GM13977 (cell line): ENCODE measurements at places on chromosomes 11 and 22.
A peak's percentile ranks its signal among the peaks of the same experiment; 100 is the strongest.

DNA sequence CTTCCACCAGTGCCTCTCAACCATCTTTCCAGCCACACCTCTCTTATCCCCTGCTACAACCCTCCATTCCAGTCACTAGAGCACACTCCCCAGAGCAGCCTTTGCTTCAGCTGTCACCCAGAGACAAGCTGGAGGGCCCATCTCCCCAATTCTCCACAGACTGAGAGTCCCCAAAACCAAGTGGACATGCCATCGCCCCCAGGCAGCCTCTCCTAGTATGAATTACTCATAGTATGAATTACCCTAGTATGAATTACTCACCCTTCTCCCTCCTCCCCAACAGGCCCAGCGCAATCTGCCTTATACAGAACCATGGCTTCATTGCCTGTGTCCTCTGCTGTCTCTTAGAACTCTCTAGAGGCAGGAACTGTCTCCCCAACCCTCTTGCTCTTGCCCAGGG lies 24.8 kb downstream of the MYH9 start:
- no peak for DNase-seq

DNA sequence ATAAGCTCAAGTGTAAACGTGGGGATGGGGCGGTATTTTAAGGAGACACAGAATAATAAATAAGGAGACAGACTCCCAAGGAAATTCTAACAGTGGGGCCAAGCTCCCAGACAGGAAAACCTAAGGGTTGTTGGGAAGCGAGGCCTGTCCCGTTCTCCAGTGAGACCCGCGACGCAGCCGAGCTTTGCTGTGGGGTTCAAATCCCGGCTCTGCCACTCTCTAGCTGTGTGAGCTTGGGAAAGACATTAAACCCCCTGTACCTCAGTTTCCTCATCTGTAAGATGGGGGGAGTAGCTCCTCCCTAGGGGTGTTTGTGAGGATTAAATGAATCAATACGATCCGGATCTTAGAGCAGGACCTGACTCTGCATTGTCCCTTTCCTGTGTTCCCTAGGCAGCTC lies 106.8 kb downstream of the TRIM29 start:
- DNase-seq, result no peak

GRCh38 chr11:129190087-129190486 lies 2.0 kb downstream of the ARHGAP32 start:
- no peak for DNase-seq

DNA sequence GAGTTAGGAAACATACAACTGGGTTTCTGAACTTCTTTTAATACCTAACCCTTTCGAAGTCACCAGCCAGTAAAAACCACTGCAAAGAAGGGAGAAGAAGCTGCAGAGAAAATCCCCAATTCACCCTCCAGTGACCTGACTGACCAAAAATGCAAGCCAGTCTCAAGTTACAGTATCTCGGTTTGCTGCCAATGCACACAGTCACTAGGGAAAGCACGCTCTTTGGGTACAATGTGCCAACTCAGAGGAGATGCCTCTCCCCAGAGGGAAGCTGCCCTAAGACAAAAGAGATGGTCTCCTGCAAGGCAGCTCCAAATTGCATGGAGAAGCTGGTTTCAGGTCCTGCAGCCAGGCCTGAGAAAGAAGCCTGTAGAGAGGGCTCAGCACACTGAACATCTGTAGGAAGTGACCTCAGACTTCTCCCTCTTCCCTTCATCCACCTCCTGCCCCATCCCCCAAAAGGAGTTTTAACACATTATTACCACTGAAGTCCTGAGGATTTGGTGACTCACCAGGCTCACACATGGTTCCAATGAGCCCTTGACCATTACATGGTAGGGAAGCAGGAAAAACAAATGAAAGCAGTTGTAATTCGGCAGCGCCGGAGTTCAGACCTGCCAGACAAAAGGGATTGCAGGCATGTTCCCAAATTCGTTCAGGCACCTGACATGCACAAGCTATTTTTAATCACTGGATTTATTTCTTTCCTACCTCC lies 90.1 kb downstream of the ETS1 start:
- DNase-seq, result peak; percentile 46

- no peak for DNase-seq
Observed at GRCh38 chr11:70865356-70865755, 387.0 kb downstream of the SHANK2 start.
